ENCODE measurements at places on chromosomes 3 and 15. TPM values are rescaled to one million over a fixed set of nuclear protein-coding genes. Genes with fewer than 3 reads are reported as not detected.

Gene EPHB3
- total RNA-seq: not detected

Gene AHSG
- 0.16 TPM for total RNA-seq

Gene KCNMB3
- 0.47 TPM for total RNA-seq

Gene ETV5
- total RNA-seq: 3.3 TPM

Gene KCNMB2
- not detected for total RNA-seq

Gene CFAP91
- 0.24 TPM for total RNA-seq

- no peak overlapping the region for H3K27ac ChIP-seq
- no peaks in the 10 kb centered on the region for H3K4me1 ChIP-seq
- H3K27me3 ChIP-seq: no peaks in the 10 kb centered on the region
- no peak overlapping the region for H3K4me3 ChIP-seq
- H3K36me3 ChIP-seq: peaks cover 18% of the 10 kb centered on the region
- DNase-seq: no peak
Observed at GRCh38 chr3:12508291-12508700, 24.0 kb downstream of the TSEN2 start.

GRCh38 chr3:193910886-193911738 is 224.8 kb upstream of the HES1 start:
- H3K4me3 ChIP-seq: peak overlapping the region; percentile 9
- H3K36me3 ChIP-seq: peaks cover 4% of the 10 kb centered on the region
- peaks cover 31% of the 10 kb centered on the region for H3K4me1 ChIP-seq
- H3K27me3 ChIP-seq: peaks cover 2% of the 10 kb centered on the region

DNA sequence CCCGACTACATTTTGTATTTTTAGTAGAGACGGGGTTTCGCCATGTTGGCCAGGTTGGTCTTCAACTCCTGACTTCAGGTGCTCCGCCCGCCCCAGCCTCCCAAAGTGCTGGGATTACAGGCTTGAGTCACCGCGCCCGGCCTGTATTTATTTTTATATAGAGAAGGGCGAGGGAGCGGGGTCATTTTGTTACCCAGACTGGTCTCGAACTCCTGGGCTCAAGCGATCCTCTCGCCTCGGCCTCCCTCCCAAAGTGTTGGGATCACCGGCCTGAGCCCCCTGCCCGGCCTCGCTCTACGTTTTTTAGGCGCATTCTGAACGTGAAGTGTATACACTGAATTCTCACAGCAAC is 514 bp upstream of the PPP4R2 start:
- H3K4me1 ChIP-seq: peaks cover 49% of the 10 kb centered on the region
- H3K36me3 ChIP-seq: peaks cover 24% of the 10 kb centered on the region
- H3K4me3 ChIP-seq: peak overlapping the region; percentile 96
- H3K27ac ChIP-seq: peak overlapping the region; percentile 96
- no peak for DNase-seq

- DNase-seq: no peak
- H3K4me3 ChIP-seq: no peak overlapping the region
- H3K4me1 ChIP-seq: no peaks in the 10 kb centered on the region
- H3K36me3 ChIP-seq: no peaks in the 10 kb centered on the region
- no peak overlapping the region for H3K27ac ChIP-seq
- no peaks in the 10 kb centered on the region for H3K27me3 ChIP-seq
Observed at GRCh38 chr3:21269882-21270281, 481.1 kb downstream of the ZNF385D start.

GRCh38 chr3:169083163-169083562 is 580.3 kb downstream of the MECOM start:
- no peak overlapping the region for H3K4me3 ChIP-seq
- H3K27ac ChIP-seq: no peak overlapping the region
- no peaks in the 10 kb centered on the region for H3K27me3 ChIP-seq
- no peaks in the 10 kb centered on the region for H3K4me1 ChIP-seq
- H3K36me3 ChIP-seq: no peaks in the 10 kb centered on the region

GRCh38 chr3:71859123-71859519 is 74.2 kb upstream of the PROK2 start:
- no peaks in the 10 kb centered on the region for H3K36me3 ChIP-seq
- no peak overlapping the region for H3K27ac ChIP-seq
- DNase-seq: no peak
- peaks cover 5% of the 10 kb centered on the region for H3K4me1 ChIP-seq
- H3K27me3 ChIP-seq: peaks cover 7% of the 10 kb centered on the region
- no peak overlapping the region for H3K4me3 ChIP-seq

DNA sequence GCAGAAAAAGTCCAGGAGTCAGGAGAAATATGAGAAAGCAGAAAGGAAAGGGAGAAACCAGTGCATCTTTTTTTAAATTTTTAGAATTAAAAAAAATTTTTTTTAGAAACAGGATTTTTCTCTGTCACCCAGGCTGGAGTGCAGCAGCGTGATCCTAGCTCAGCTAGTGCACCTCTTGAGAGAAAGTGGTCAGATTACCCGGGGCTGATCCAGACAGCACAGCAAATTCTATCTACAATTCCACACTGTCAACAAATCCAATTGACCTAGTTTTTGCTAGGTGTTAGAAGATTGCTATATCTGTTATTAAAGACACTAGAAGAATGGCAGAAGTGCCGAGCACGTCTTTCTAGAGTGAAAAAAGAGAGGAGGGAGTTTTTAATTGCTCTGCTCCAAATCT is 117.3 kb downstream of the RFTN1 start:
- no peak for DNase-seq
- no peak overlapping the region for H3K27ac ChIP-seq
- no peaks in the 10 kb centered on the region for H3K27me3 ChIP-seq
- no peak overlapping the region for H3K4me3 ChIP-seq
- peaks cover 54% of the 10 kb centered on the region for H3K36me3 ChIP-seq

DNA sequence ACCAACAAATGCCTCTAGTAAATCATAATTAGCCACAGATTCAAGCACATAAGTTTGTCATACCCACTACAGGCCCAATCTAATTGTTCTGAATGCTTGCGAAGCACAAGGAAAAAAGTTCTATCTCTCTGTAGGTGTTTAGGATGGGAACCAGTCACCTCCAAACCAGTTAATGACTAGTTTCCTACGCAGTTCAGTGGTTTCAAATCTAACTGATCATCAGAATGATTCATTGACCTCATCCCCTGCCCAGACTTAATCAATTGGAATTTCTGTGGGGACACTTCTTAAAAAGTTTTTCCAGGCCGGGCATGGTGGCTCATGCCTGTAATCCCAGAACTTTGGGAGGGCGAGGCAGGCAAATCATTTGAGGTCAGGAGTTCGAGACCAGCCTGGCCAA is 24.3 kb upstream of the MASP1 start:
- no peak overlapping the region for H3K27ac ChIP-seq
- H3K36me3 ChIP-seq: no peaks in the 10 kb centered on the region
- no peak for DNase-seq
- H3K4me1 ChIP-seq: peaks cover 9% of the 10 kb centered on the region

GRCh38 chr15:69656271-69657030 is 203.8 kb downstream of the RPLP1 start:
- no peaks in the 10 kb centered on the region for H3K4me1 ChIP-seq
- DNase-seq: no peak
- H3K4me3 ChIP-seq: no peak overlapping the region
- no peak overlapping the region for H3K27ac ChIP-seq

DNA sequence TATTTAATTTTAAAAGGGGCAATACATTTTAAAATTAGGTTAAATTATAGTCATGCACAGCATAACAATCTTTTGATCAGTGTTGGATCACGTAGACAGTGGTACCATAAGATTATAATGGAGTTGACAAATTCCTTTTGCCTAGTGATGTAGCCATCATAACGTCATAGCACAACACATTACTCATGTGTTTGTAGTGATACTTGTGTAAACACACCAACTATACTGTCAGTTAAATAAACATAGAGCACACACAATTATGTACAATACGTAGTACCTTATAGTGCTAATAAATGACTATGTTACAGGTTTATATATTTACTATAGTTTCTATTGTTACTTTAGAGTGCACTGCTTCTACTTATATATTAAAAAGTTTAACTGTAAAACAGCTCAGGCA is 31.2 kb downstream of the FOXB1 start:
- peaks cover 4% of the 10 kb centered on the region for H3K4me1 ChIP-seq
- no peaks in the 10 kb centered on the region for H3K36me3 ChIP-seq
- no peak for DNase-seq
- no peak overlapping the region for H3K4me3 ChIP-seq
- H3K27ac ChIP-seq: no peak overlapping the region

DNA sequence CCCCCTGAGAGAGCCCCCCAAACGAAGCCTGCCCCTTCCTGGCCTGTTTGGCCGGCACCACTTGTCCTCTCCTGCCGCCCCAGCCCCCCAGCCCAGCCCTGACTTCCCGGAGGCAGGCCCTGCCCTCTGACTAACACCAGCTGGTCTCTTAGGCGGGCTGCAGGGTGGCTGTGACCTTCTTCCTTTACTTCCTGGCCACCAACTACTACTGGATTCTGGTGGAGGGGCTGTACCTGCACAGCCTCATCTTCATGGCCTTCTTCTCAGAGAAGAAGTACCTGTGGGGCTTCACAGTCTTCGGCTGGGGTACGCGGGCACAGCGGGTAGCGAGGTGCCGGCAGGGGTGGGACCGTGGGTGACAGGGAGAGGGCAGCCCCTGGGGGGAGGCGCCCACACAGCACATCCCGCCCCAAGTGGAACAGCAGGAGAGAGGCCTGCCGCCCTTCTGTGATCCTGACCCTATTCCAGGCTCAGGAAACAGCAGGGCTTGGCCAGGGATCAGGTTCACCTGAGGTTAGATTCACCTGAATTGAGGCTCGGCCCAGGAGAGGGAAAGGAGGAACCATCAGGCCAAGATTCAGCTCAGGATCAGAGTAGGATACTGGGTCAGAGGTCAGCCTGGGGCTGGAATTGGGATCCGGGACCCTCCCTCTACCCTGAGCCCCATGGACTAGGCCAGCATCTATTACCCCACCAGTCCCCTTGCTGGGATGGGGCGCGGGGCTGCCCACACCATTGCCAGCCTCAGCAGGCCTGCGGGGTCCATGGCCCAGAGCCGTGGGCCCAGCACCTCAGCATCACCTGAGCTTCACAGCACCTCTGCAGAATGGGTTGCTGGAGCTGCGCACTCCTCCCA is 21.9 kb downstream of the PTH1R start:
- H3K27me3 ChIP-seq: peaks cover 27% of the 10 kb centered on the region
- H3K36me3 ChIP-seq: no peaks in the 10 kb centered on the region
- no peak overlapping the region for H3K4me3 ChIP-seq
- peaks cover 4% of the 10 kb centered on the region for H3K4me1 ChIP-seq
- DNase-seq: no peak
- no peak overlapping the region for H3K27ac ChIP-seq

- peaks cover 34% of the 10 kb centered on the region for H3K4me1 ChIP-seq
- H3K36me3 ChIP-seq: peaks cover 11% of the 10 kb centered on the region
Observed at GRCh38 chr3:32117320-32117719, 10.9 kb downstream of the GPD1L start.

DNA sequence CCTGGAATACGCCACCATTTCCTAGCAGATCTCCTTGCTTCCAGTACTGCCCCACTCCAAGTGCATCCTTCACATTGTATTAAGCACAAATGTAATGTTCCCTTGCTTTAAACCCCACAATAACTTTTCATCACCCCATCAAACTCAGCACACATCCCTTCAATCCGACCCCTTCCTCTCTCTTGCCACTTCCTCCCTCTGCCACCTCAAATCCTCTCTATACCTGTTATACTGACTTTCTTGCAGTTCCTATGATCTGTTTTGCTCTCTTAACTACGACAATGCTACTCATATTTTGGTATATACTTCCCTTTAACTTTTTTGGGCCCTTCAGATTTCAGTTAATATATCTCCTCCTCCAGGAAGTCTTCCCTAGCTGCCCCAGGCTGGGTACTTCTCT is 14.1 kb downstream of the PARL start:
- H3K4me3 ChIP-seq: no peak overlapping the region
- peaks cover 25% of the 10 kb centered on the region for H3K4me1 ChIP-seq
- DNase-seq: no peak
- H3K36me3 ChIP-seq: peaks cover 4% of the 10 kb centered on the region
- no peak overlapping the region for H3K27ac ChIP-seq
- H3K27me3 ChIP-seq: no peaks in the 10 kb centered on the region

DNA sequence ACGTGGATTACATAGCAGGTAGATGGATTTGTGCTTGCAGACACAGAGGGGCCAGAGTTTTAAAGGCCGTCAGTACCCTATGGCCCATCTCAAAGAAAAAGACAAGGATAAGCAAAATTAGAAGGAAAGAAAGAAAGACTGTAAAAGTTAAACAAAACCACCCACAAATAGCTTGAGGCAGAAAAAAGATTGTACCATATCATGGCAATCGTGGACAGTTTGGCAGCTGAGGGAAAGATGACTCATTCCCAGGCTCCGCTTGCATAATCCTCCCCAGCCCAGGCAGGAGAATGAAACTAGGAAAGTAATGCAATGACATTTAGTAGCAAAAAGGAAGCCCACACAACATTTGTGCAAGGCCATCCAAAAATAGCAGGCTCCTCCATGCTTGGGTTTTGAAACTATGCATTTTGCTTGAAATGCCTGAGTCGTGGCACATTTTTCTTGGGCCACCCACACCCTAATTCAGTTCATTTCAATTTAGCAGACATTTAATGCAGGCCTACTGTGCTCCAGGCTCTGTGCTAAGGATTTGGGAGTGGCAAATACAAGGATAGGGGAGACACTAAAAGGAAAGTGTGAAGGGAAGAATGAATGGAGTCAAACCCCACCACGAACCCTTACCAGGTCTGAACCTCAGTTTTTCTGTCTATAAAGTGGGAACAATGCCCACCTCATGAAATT is 40.9 kb upstream of the SMAD3 start:
- H3K4me1 ChIP-seq: peaks cover 45% of the 10 kb centered on the region
- H3K27me3 ChIP-seq: peaks cover 9% of the 10 kb centered on the region
- H3K36me3 ChIP-seq: no peaks in the 10 kb centered on the region
- peak overlapping the region; percentile 37 for H3K27ac ChIP-seq

- no peak for DNase-seq
- no peaks in the 10 kb centered on the region for H3K36me3 ChIP-seq
- peaks cover 15% of the 10 kb centered on the region for H3K27me3 ChIP-seq
Observed at GRCh38 chr3:58464866-58465265, 27.0 kb upstream of the KCTD6 start.

DNA sequence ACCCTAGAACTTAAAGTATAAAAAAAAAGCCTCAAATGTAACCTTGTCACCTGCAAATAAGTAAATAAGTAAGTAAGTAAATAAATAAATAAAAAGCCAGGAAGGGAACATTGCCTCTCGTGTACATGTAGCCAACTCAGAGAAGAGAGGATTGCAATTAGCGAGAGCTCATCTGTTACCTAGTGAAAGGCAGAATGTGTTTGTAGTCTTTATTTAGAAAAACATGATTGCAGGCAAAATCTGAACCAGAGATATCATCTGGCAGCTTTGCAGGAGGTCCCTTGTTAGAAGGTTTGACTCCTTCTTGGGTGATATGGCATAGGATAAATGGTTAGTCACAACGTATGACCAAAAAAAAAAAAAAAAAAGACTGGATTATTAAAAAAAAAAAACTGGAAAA is 71.6 kb upstream of the SYN2 start:
- no peak overlapping the region for H3K27ac ChIP-seq
- H3K36me3 ChIP-seq: no peaks in the 10 kb centered on the region
- DNase-seq: no peak
- H3K4me1 ChIP-seq: no peaks in the 10 kb centered on the region

Data from activated T-helper 1 cell treated with anti-CD3 and anti-CD28 coated beads, Interleukin-12 subunit alpha, Interleukin-12 subunit beta, Interleukin-2, Interleukin-4 antibody, amounts not matched to agents 30 ng/mL and 10 ng/mL and 1 ng/mL, durations not matched to agents 14 hours and 24 hours and 36 hours (primary cell).